NCI-H187 treated with DMSO at 0.1 percent for 48 hours (cell line): ENCODE measurements at places on chromosomes 4 and X.

DNA sequence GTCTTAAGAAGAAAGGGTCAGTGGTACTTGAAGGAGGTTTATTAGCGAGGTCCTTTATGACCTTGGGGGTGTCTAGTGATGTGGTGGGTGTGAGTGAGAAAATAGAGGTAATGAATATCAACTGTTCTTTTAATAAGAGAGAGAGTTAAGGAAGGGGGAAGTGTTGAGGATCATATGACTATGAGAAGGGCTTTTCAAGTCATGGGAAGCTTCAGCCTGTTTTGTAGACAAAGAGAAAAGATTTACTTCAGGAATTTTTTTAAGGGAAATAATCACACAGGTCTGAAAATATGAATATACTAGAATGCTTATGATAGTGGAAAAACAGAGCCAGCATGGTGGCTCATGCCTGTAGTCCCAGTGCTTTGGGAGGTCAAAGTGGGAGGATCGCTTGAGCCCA, 41.3 kb upstream of the MTMR1 start:
- no peak for DNase-seq

GRCh38 chrX:36198575-36198974, 279.0 kb downstream of the CFAP47 start:
- DNase-seq, result no peak

- DNase-seq, result no peak
These were observed 196.5 kb upstream of the FTHL17 start for GRCh38 chrX:31268359-31268758.

DNA sequence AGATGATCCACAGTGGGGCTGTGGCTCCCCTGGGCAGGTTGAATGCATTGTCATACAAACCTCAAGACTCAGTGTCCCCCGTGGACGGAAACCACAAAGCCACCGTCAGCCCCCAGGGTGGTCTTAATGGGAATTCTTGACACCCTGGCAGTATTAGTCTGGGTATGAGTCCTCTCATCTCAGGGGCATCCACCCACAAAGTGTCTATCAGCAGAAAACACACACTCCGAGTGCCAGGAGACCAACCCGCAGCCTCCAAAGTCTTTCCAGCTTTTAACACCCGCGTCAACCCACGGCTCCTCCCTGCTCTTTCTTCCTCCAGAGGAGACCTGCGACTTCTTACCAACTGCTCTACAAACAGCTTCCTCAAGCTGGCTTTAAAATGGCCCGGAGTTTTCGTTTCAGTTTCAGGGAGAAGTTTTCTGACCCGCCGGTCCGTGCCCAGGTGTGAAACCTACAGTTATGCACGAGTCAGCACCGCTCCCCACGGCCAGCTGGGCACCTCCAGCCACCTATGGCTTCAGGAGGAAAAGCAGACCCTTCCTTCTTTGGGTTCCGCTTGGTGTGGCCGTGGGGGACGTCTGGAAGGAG, 14.4 kb upstream of the ASMTL start:
- no peak for DNase-seq

DNA sequence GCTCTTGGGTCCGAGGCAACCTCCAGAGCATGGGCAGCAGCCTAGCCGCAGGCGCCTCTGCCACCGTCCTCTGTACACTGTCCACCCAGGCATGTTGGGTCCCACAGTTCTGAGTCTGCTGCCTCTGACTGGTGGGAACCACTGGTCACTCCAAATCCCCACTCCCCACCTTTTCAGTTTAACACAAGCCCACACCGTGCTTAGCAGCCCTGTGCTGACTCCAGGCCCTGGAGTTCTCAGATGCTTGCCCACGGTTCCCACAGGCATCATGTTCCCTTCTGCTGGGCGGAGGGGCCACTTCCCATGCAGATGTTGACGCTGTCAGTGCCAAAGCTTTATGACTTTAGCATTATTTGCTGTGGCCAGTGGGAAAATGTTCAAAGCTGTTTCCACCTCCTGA, 104.5 kb downstream of the SCD5 start:
- DNase-seq, result no peak

GRCh38 chr4:138972956-138973801, 42.4 kb upstream of the NOCT start:
- no peak for DNase-seq

DNA sequence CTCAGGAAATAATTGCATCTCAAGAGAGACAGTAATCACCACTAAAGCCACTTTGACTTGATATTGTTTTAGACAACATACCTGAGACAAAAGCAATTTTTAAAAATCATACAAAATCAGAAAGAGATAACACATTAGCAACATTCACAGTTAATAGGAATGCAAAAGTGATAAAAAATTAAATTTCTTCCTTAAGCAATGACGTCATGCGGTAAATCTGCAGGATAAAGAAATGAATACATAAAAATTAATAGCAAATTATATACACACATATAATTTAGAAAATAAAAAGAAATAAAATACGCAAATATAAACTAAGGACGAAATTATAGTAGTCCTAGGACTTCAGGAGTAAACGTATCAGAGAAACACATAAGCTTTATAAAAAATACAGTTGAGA, 866.5 kb upstream of the PRKX start:
- DNase-seq, result no peak

DNA sequence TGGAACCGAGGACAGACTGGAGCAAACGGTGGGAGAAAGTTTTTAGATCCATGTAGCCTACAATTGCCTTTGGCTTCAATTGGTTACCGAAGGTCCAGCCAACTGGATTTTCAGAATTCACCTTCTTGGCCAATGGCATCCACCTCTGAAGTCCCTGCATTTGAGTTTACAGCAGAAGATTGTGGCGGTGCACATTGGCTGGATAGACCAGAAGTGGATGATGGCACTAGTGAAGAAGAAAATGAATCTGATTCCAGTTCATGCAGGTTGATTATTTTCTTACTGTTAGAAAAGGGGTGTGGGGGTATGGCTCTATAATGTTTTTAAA, 702 bp downstream of the KLHL5 start:
- DNase-seq, result no peak

- no peak for DNase-seq
These were observed 100.5 kb downstream of the CLNK start for GRCh38 chr4:10584042-10584441.

DNA sequence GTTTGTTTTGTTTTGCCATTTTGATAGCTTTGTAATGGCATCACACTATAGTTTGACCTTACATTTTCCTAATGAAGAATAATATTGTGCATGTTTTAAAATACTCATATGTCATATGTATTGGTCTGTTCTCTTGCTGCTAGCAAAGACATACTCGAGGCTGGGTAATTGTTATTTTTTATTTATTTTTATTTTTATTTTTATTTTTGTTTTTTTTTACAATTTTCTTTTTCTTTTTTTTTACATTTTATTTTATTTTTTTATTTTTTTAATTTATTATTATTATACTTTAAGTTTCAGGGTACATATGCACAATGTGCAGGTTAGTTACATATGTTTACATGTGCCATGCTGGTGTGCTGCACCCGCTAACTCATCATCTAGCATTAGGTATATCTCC, 104.6 kb upstream of the GRID2 start:
- no peak for DNase-seq

GRCh38 chrX:17818726-17819125, 42.4 kb downstream of the RAI2 start:
- no peak for DNase-seq

- no peak for DNase-seq
These were observed 32.4 kb downstream of the PRDX4 start for GRCh38 chrX:23699636-23700194.

DNA sequence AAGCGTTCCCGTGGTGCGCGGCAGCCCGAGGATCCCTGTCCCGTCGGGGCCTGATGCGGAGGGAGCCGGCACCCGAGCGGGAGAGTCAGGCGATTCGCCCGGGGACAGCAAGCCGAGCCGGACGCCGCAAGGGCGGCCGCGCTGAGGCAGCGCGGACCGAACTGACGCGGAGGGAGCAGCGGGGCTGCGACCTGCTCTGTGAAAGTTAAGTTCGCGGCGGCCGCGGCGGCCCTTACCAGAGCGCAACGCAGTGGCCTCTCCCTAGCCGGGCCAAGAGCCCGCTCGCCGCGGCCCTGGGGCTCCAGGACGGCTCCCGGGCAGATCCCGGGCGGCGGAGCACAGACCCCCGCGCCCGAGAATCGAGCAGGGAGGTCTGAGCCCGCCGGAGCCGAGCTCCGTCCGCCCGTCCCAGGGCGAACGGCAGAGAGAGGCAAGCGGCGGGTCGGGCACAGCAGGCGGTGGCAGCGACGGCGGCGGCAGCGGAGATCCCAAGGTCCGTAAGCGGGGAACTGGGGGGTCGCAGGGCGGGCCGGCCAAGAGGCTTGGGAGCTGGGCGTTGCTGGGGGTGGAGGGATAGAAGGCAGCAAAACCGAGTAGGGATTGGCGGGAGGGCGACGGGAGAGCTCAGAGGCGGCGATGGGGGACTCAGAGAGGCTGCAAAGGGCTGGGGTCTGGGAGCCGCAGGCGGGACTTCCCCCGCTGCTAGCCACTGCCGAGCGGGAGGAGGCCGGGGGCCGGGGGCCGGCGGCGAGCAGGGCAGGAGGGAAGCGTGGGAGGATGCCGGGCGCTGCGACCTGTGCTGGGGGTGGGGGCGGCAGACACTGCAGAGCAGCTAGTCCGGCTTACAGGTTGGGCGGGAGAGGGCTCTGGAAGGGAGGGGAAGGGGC, 1.0 kb downstream of the GPR50 start:
- DNase-seq, result no peak

- no peak for DNase-seq
These were observed 1997.4 kb downstream of the C4orf33 start for GRCh38 chr4:131093303-131093702.

DNA sequence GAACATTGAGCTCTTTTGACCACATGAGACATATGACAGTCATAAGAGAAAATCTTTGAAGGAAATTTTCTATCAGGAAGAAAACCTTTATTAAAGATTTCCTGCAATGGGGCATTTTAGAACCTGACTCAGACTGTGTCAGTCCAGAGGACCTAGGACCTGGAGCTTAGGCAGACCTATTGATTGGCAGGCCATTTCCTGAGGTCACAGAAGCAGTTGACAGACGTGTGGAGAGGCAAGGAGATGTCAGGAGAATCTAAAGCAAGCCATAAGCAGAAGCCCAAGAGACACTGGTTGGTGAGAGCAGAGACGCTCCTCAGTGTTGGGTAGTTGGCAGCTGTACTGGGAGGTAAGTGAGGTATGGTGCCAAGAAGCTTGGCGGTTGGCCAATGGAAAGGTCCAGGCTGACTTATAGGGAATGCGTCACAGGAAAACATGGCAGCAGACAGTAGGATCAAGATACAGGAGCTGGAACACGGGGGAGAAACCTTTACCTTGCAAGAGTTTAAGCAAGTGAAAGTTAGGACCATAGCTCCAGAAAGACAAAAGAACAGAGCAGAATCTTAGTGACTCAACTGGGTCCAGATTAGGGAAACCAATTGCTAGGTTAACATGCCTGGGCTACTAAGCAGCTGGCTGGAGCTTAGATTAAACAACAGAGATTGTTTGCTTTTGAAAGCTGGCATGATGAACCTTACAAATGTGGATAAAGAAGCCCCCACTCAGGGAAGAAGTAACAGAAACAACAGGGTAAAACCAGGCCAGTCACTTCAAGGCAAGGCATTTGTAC, 18.6 kb downstream of the PALLD start:
- DNase-seq, result no peak

- no peak for DNase-seq
These were observed 89.7 kb upstream of the KDR start for GRCh38 chr4:55215087-55215486.

DNA sequence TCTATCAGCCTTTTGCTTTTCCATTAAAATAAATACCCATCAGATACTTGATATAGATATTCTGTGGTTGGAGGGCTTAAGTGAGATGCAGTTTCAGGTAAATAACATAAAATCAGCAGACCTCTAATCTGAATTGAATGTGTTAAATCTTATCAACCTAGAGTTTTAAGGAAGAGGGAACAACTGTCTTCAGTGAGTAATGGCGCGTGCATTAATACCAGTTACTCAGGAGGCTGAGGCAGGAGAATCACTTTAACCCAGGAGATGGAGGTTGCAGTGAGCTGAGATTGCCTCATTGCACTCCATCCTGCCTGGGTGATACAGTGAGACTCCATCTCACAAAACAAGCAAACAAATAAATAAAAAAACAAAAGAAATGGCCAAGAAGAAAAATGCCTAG, 54.3 kb downstream of the FAT4 start:
- DNase-seq, result no peak

- no peak for DNase-seq
These were observed 1.9 kb downstream of the PHOX2B start for GRCh38 chr4:41746440-41747229.
